Nucleus accumbens (tissue), 56 donors: ENCODE measurements at places on chromosomes 6 and 20.
A peak's percentile ranks its signal among the peaks of the same experiment; 100 is the strongest.

GRCh38 chr6:163354761-163355425, 59.6 kb upstream of the QKI start:
- no peak for DNase-seq

GRCh38 chr6:21061892-21062291, 527.6 kb downstream of the CDKAL1 start:
- DNase-seq = no peak

GRCh38 chr20:58393299-58393698, 4.3 kb downstream of the VAPB start:
- no peak for DNase-seq

DNA sequence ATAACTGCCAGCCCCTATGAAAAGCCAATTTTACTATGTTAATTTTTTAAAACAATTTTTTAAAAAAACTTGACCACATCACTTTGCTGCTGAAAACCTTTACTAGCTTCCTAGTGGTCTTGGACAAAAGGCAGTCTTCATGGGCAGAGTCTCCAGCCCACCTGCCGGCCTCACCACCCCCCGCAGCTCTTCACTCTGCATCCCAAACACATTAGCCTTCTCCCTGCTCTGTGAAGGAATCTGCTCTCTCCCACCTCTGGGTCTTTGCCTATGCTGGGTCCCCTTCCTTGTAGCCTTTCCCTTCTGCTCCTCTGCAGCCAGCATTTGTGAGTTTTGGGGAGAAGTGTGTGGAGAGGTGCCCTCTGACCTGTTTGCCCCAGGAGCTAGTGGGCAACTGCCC, 170.7 kb upstream of the MLN start:
- DNase-seq = no peak

DNA sequence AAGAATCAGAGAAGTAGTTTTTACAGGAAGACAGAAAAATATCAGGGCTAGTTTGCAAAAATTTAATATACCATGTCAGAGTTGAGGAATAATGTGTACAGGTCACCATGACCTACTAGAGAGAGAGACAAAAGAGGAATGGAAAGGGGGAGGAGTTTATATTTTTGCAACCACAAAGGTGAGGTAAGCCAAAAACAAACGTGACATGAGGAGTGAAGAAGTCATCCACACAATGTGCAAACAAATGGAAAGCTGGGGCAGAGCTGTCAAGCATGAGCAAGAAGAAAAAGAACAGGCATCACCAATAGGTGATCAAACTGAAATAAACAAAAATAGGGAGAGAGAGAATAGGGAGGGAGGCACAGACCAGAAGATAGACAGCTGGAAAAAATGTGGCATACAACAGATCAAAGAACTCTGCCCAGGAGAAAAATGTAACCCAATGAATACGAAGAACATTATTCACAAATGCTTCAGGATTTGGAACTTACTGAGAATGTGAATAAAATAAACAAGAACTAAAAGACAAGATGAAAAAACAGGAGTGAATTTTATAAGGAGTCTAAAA, 15.5 kb downstream of the RARS2 start:
- DNase-seq = no peak

GRCh38 chr6:37657112-37657886, 40.4 kb downstream of the MDGA1 start:
- DNase-seq = no peak

GRCh38 chr6:33199687-33200218, 712 bp downstream of the RXRB start:
- no peak for DNase-seq

GRCh38 chr6:1424306-1424927, 35.0 kb downstream of the FOXF2 start:
- peak; percentile 4 for DNase-seq

- DNase-seq = no peak
Measured at GRCh38 chr6:13406781-13407180, 78.4 kb upstream of the TBC1D7 start.

GRCh38 chr20:51404297-51405060, 138.0 kb downstream of the NFATC2 start:
- DNase-seq = no peak

- no peak for DNase-seq
Measured at GRCh38 chr20:61933951-61934715, 131.5 kb downstream of the TAF4 start.

DNA sequence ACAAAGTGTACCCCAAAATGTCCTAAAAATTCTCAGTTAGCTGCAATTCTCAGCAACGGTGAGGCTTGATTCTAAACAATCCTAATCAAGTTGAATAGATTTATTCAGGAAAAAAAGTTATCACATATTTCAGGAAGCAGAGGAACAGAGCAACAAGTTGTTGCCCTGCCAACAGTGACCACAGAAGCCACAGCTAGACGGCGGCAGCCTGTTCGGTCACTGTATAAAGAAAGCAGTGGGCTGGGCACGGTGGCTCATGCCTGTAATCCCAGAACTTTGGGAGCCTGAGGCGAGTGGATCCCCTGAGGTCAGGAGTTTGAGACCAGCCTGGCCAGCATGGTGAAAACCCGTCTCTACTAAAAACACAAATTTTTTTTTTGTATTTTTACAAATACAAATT, 171.2 kb upstream of the BMP5 start:
- no peak for DNase-seq

DNA sequence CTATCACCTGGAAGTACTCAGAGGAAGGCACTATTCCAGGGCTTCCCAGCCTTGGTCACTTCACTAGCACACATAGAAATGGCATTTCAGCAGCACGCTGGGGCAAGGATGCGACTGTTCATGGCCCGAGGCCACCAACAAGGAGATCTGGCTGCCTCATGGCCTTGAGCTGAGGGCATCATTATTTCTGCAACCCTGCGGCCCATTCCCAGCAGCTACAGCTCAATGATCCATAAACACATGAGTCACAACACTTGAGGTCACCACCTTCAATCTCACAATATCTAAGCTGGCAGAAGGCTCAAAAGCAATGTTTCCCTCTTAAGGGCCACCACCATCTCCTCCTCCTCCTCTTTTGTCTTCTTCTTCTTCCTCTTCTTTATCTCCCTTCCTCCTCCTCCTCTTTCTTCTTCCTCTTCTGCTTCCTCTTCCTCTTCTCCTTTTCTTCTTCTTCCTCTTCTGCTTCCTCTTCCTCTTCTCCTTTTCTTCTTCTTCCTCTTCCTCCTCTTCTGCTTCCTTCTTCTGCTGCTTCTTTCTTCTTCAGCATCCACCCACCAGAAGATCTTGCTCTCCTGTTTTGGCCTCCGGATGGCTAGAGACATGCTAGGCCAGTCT, 382.9 kb upstream of the CNR1 start:
- DNase-seq = no peak

GRCh38 chr6:13194852-13195251, 133.5 kb downstream of the TBC1D7 start:
- no peak for DNase-seq
